Hippocampal formation (tissue), 2 donors: ENCODE measurements at places on chromosomes 13 and 19.

DNA sequence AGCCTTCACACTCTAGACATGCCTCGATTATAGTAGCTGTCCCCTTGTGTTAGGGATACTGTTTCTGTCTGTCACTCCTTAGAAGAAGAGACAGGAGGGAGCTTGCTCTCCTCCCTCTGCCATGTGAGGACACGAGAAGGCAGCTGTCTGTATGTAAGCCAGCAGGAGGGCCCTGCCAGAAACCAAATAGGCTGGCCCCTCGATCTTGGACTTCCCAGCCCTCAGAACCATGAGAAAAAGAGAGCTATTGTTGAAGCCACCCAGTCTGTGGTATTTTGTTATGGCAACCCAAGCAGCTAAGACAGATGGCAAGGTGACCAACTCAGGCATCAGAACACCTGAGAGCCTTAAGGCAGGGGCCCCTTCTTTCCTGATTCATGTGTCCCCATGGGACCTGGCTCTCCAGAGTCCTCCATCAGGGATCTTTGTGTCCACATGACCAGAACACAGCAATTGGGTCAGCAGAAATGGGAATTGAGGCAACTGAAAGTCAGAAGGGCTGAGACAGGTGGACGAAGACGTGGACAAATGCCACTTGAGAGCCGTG, 65.6 kb upstream of the NPAS1 start:
- DNase-seq, result no peak

- DNase-seq, result no peak
Measured at GRCh38 chr13:104586051-104586746, 1520.0 kb upstream of the SLC10A2 start.

- DNase-seq, result no peak
Measured at GRCh38 chr13:41601718-41602445, 144.5 kb downstream of the RGCC start.

DNA sequence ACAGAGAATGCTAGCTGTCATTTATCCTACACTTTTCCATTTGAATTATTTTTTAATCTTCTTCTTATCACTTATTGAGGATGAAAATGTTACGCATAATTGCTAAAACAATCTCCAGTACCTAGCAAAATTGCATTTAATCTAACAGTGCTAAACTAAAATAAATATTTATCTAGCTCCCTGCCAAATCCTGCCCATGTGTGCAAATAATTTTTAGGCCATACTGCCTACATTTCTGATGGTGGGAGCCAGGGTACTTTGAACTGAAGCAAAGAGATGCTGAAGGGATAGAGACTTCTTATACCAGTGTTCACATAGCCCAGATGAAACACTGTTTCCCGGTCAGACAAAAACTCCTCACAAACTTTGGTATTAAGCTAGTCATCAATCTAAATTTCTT, 1268.7 kb upstream of the PCDH20 start:
- no peak for DNase-seq

- no peak for DNase-seq
Measured at GRCh38 chr19:55319785-55320184, 5.4 kb downstream of the TMEM150B start.

- DNase-seq, result no peak
Measured at GRCh38 chr13:51222686-51223559, 725 bp downstream of the FAM124A start.

- no peak for DNase-seq
Measured at GRCh38 chr19:11513946-11514345, 8.3 kb upstream of the ZNF653 start.

DNA sequence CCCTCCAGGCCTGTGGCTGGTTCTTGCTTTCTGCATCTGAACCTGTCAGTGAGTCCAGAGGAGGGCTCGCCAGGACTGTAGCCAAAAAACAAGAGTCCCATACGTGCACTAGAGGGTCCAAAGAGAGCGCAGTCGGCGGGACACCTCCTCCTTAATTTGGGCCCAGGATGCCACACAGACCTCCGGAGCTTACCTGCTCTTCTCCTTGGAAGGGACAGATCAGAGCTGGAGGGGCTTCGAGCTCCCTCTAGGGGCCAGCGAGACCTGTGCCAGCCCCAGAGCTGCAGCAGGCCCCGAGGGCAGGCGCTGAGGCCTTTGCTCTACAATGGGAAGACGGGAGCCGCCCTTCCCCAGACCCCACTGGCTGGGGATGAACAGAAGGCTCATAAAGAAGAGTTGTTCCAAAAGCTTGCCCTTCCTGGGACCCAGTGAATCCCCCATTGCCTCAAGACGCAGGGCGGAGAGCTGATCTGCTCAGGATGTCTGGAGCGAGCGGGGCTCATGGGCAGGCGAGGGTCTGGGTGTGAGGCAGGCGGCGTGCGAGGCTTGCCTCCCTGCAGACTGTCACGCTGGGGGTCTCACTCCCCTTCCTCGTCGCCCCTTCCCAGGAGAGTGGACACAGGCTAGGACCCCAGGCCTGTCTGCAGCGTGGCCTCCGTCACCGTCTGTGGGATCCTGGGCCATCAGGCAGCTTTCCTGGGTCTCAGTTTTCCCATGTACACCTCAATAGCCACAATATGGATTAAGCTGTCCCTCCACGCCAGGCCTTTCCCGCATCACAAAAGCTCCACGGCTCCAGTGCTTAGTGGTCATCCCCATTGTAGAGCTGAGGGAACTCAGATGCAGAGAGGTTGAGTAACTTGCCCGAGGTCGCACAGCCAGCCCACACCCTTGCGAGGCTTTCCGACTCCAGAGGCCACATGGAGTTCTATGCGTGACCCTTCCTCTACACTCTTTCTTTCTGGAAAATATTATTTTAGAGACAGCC, 46.9 kb upstream of the VSTM2B start:
- peak; percentile 35 for DNase-seq

DNA sequence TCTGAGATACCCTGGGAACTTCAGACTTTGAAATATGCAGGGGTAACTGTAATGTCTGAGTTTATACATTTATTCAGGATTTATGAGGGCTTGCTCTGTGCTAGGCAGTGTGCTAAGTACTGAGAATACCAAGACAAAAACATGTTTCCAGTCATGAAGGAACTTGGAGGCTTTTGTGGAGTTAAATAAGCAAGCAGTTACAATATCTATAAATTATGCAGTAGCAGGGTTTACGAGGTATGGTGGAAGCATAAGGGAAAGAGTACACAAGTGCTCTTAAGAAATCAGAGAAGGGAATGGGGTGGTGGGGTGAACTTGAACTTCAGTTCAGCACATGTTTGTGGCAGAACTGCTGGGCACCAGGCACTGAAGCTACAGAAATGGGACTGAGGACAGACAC, 28.0 kb downstream of the MAB21L1 start:
- no peak for DNase-seq

GRCh38 chr19:36265064-36265463, 50.2 kb downstream of the ZNF146 start:
- DNase-seq, result no peak

DNA sequence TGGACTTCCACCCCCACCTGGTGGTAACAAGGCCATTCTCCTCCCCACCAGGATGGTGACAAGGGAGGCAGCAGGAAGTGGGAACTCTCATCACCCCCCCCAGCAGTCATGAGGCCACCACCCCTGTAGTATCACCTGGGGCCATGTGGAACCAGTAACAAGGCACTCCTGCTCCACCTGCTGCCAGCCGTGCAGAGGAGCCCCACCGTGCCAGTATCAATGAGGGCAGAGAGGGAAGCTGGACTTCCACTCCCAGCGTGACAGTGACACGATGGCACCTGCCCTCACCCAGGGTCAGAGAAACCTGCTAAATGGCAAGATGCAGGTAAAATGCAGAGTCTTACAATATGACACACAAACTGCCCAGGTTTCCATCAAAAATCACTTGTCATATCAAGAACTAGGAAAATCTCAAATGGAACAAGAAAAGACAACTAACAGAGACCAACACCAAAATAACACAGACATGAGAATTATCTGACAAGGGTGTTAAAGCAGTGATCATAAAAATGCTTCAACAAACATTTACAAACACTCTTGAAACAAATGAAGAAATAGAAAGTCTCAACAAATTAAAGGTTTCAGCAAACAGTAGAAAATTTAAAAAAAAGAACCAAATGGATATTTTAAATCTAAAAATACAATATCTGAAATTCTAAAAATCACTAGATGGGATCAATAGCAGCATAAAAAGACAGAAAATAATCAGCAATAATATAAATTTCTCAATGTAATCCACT, 9.1 kb upstream of the SPACA7 start:
- no peak for DNase-seq

DNA sequence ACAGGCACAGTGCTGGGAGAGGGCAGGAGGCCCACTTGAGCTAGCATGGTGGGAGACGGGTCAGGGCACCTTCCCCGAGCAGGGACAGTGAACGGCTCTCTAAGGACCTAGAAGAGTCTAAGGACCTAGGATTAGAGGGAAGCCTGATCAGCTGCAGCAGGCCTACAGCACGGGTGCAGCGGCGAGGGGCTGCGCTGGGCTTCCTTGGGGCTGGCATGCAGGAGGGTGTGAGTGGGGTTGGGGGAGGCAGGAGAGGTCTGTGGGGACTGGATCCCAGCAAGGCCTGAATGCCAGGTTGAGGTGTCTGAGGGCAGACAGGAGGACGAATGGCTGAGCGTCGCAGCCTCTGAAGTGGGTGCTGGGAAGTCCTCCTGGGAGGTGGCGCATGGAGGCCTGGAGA, 3.6 kb downstream of the SCAF1 start:
- no peak for DNase-seq

GRCh38 chr13:99690426-99691174, 189.3 kb downstream of the TM9SF2 start:
- no peak for DNase-seq

GRCh38 chr19:23777216-23777615, 18.5 kb upstream of the ZNF681 start:
- DNase-seq, result no peak

DNA sequence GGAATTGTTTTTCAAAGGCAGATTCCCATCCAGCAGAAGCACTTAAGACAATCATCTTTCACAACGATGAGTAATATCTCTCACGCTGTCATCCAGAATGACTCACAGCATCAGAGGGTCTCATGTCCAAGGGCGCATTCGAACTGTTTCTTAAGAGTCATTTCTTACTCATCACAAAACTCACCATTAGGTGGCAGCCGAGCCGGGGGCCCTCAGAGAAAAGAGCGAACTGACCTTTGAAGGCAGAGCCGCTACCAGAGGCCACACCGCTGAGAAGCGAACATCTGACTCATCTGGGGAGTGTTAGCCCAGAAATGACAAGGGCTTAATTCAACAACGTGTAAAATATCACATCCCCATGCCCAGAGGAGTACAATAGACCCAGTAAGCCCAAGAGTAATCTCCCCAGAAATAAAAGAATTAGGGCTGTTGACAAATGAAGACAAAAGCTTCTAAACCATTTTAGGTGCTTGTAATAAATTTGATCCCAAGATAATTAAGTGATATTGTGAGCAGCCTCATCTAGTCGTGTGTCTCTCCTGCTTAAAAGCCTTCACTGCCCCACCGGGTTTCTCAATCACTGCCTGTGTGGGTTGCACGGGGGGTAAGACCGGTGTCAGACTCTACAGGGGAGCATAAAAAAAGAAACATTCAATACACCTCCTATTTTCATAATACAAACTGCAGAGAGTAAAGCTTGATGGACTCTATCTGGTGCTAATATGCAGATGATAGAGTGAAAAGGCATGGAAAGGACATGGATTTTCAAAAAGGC, 96.2 kb downstream of the CYSLTR2 start:
- peak; percentile 37 for DNase-seq
